ENCODE measurements at places on chromosomes 7 and 10.

- DNase-seq = no peak
These were observed 6.3 kb upstream of the SMKR1 start for GRCh38 chr7:129495987-129496386.

DNA sequence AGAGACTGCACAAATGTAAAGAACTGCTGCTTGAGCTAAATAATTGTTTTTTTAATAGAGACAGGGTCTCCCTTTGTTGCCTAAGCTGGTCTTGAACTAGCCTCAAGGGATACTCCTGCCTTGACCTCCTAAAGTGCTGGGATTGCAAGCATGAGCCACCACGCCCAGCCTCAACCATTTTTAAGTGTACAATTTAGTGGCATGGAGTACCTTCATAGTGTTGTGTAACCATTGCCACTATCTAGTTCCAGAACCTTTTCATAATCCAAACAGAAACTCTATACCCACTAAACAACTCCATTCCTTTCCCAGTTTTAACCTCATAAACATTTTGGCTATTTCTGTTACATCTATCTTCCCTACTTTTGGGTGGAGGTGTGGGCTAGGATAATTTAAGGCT, 6.7 kb downstream of the EIF4H start:
- DNase-seq = no peak

- DNase-seq = no peak
These were observed 105.3 kb downstream of the SORCS1 start for GRCh38 chr10:107059068-107059804.

DNA sequence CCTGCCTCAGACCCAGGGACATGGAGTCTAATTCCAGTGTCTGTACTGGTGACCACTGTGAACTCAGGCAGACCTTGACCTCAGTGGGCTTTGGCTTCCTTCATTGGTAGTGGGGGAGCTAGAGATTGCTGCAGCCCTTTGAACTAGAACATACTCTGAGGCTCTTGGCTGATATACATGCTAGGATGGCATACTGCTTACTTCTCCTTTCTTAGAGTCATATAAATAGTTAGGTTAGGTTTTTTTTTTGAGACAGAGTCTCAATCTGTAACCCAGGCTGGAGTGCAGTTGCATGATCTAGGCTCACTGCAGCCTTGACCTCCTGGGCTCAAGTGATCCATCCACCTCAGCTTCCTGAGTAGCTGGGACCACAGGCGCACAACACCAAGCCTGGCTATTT, 49.7 kb downstream of the TMEM178B start:
- DNase-seq = no peak

DNA sequence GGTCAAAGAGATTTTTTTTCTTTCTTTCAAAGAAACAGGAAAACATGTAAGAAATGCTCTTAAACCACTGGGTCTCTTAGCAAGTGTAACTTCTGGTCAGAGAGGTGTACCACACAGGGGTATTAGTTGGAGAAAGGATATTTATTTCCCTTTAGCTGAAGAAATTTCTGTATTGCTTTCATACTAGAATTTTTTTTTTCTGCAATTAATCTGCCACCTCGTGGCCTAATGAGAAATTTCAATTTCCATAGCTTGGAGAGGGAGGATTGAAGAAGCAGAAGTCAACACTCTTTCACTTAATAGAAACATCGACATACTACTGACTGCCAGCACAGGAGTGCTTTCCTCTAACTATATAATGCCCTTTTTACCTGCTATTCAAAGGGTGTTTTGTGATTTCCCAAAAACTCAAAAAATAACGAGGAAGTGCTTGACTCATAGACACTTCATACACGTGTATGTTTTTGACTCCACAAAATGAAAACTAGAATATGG, 177.6 kb upstream of the NAMPT start:
- peak; percentile 37 for DNase-seq

DNA sequence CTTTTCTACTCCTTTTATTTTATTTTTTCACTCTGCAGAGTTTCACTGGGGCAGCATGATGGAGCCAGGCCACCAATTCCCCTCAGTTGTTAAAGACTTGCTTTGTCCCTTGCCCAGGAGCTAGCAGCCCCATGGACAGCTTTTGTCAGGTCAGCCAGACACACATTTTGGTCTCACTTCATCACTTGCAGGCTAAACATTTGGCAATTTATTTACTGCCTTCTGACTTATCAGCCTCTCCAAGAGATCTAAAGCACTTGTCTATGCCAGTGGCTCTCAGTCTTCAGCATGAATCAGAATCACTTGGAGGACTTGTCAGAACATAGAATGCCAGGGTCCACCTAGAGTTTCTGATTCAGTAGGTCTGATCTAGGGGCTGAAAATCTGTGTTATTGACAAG, 66.4 kb upstream of the GDF10 start:
- DNase-seq = no peak
